ENCODE measurements at places on chromosomes 13 and 19. TPM values are rescaled to one million over a fixed set of nuclear protein-coding genes. Genes with fewer than 3 reads are reported as not detected.
A peak's percentile ranks its signal among the peaks of the same experiment; 100 is the strongest.

DNA sequence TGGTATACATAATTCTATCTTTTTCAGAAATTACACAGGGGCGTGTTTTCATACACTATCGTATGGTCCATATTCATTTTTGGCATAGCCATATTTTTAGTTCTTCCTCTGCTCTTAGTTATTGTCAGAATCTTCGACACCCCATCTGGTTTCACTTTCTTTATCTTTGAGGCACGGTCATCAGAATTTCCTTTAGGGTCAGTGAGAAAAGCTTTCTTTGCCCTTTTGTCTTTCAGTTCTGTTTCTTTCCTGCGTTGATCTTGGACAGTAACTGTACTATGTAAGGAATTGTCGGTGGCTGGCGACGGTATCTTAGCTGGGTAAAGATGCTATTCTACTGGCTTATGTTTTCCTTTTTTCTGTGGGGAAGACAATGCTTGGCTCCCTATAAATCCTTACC is 10.6 kb upstream of the KIR2DL4 start:
- no peaks in the 10 kb centered on the region for H3K36me3 ChIP-seq
- H3K4me1 ChIP-seq, result no peaks in the 10 kb centered on the region
- no peak for DNase-seq
- H3K4me3 ChIP-seq, result peak overlapping the region; percentile 25
- H3K27ac ChIP-seq, result peak overlapping the region; percentile 46
- no peaks in the 10 kb centered on the region for H3K27me3 ChIP-seq

- peaks cover 32% of the 10 kb centered on the region for H3K4me1 ChIP-seq
- no peaks in the 10 kb centered on the region for H3K36me3 ChIP-seq
- DNase-seq, result no peak
- H3K27me3 ChIP-seq, result no peaks in the 10 kb centered on the region
- H3K27ac ChIP-seq, result peak overlapping the region; percentile 91
Observed at GRCh38 chr13:48123812-48124211, 28.9 kb upstream of the MED4 start.

The NOVA2 gene
- total RNA-seq, result 10.0 TPM

DNA sequence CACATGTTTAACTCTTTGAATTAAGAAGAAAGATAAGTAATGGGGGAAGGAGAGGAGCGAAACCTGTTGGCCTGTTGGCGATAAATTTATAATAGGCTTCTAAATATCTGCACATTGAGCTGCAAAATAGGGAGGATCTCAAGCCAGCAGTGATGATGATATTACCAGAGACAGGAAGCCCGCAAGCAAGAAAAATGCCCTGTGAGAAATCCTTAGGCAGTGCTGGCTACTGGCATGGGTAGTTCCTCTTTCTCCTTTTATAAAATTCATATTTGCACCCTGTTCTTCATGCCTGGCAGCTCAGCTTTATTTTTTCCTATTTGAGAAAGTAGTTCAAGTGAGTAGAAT is 858 bp upstream of the USP12 start:
- H3K4me1 ChIP-seq, result peaks cover 28% of the 10 kb centered on the region
- peak overlapping the region; percentile 94 for H3K27ac ChIP-seq
- H3K27me3 ChIP-seq, result no peaks in the 10 kb centered on the region
- H3K4me3 ChIP-seq, result peak overlapping the region; percentile 86
- DNase-seq, result no peak

The KLHL26 gene
- 10.9 TPM for total RNA-seq

- H3K4me1 ChIP-seq, result peaks cover 42% of the 10 kb centered on the region
- no peaks in the 10 kb centered on the region for H3K27me3 ChIP-seq
- peak; percentile 92 for DNase-seq
- H3K4me3 ChIP-seq, result peak within 1 kb of the TSS; percentile 100
- H3K27ac ChIP-seq, result peak within 1 kb of the TSS; percentile 78
- H3K36me3 ChIP-seq, result no peaks in the 10 kb centered on the region
Observed at GRCh38 chr19:45250832-45251451, at the start of gene MARK4. Gene MARK4, plus strand, starts transcription at chr19:45251271. Its CDS starts 318 bp downstream, at chr19:45251589.

- peak overlapping the region; percentile 45 for H3K4me3 ChIP-seq
- H3K27ac ChIP-seq, result peak overlapping the region; percentile 82
- H3K4me1 ChIP-seq, result peaks cover 23% of the 10 kb centered on the region
- DNase-seq, result peak; percentile 76
- no peaks in the 10 kb centered on the region for H3K36me3 ChIP-seq
- H3K27me3 ChIP-seq, result no peaks in the 10 kb centered on the region
Observed at GRCh38 chr19:34667349-34668076, 9.4 kb downstream of the SCGB2B2 start.

The LILRB2 gene
- 30.4 TPM for total RNA-seq

GRCh38 chr13:107258599-107259187 is 690.8 kb upstream of the ARGLU1 start:
- no peaks in the 10 kb centered on the region for H3K36me3 ChIP-seq
- H3K4me1 ChIP-seq, result no peaks in the 10 kb centered on the region
- H3K27ac ChIP-seq, result no peak overlapping the region
- no peaks in the 10 kb centered on the region for H3K27me3 ChIP-seq
- no peak for DNase-seq

The CAPN12 gene
- total RNA-seq, result 9.8 TPM

Data from upper lobe of left lung (tissue), 6 donors.